Esophagus squamous epithelium (tissue), 5 donors: ENCODE measurements at places on chromosomes 2 and 18. TPM values are rescaled to one million over a fixed set of nuclear protein-coding genes. Genes with fewer than 3 reads are reported as not detected.

GRCh38 chr2:32977228-32977758, 30.5 kb downstream of the LTBP1 start:
- peaks cover 13% of the 10 kb centered on the region for H3K4me1 ChIP-seq
- DNase-seq = no peak
- peak overlapping the region; percentile 7 for H3K4me3 ChIP-seq
- H3K27me3 ChIP-seq = no peaks in the 10 kb centered on the region

GRCh38 chr2:123002660-123003248, 1022.3 kb upstream of the CNTNAP5 start:
- H3K36me3 ChIP-seq = no peaks in the 10 kb centered on the region
- DNase-seq = no peak

DNA sequence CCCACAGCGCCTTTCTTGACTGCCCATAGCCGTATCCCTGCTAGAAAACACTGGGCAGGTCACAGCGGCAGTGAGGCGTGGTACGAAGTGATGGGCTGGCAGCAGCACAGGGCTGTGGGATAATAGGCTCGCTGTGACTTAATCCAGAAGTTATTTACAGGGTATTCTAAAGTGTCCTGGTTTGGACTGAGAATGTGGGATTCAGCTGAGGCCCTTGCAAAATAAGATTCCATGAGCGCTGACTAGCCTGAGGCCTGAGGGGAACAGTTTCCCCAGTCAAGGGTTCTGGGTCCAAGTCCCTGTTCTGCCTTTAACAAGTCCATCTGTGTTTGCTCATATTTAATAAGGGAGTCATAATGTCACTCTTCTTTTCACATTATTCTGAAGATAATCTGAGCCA, 34.6 kb downstream of the SETBP1 start:
- H3K4me3 ChIP-seq = no peak overlapping the region
- peaks cover 24% of the 10 kb centered on the region for H3K4me1 ChIP-seq
- H3K27me3 ChIP-seq = no peaks in the 10 kb centered on the region
- no peaks in the 10 kb centered on the region for H3K36me3 ChIP-seq

ARHGAP28 gene
- total RNA-seq = 2.6 TPM

BOLL gene
- total RNA-seq = not detected

- H3K27ac ChIP-seq = no peak overlapping the region
- H3K4me3 ChIP-seq = no peak overlapping the region
- no peaks in the 10 kb centered on the region for H3K27me3 ChIP-seq
Observed at GRCh38 chr2:39573276-39573675, 92.4 kb upstream of the TMEM178A start.

- H3K27me3 ChIP-seq = no peaks in the 10 kb centered on the region
- no peaks in the 10 kb centered on the region for H3K36me3 ChIP-seq
- peaks cover 93% of the 10 kb centered on the region for H3K4me1 ChIP-seq
- no peak for DNase-seq
Observed at GRCh38 chr18:70294471-70295191, 5.8 kb downstream of the SOCS6 start.

- peak overlapping the region; percentile 68 for H3K4me3 ChIP-seq
- H3K27ac ChIP-seq = peak overlapping the region; percentile 96
- H3K27me3 ChIP-seq = no peaks in the 10 kb centered on the region
- peaks cover 4% of the 10 kb centered on the region for H3K36me3 ChIP-seq
- DNase-seq = no peak
- H3K4me1 ChIP-seq = peaks cover 25% of the 10 kb centered on the region
Observed at GRCh38 chr2:218569661-218570500, 1.2 kb downstream of the CNOT9 start.

CFAP210 gene
- not detected for total RNA-seq

CNDP1 gene
- not detected for total RNA-seq

DNA sequence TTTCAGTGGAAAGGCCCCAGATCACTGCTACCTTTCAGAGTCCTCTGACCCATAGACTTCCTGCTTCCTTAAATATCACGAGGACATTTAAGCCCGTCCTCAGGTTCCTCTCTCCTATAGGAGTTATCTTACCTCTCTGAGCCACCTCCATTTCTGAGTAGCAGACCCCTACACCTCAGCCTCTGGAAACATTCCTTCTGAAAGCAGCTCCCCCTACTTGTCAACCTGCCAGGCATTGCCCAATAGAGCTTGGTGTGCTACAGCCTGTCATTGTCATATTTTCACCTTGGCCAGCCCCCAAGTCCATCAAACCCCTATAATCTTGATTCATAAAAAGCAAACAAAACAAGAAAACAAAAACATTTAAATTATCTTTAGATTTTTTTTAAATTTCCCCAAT, 717.9 kb upstream of the SLC8A1 start:
- H3K27ac ChIP-seq = no peak overlapping the region
- H3K36me3 ChIP-seq = no peaks in the 10 kb centered on the region
- H3K4me3 ChIP-seq = no peak overlapping the region
- no peaks in the 10 kb centered on the region for H3K4me1 ChIP-seq

- H3K27me3 ChIP-seq = no peaks in the 10 kb centered on the region
- no peak overlapping the region for H3K27ac ChIP-seq
- no peaks in the 10 kb centered on the region for H3K36me3 ChIP-seq
Observed at GRCh38 chr2:206105541-206105940, 19.6 kb upstream of the INO80D start.

GRCh38 chr18:813172-814071, 1.4 kb upstream of the YES1 start:
- H3K4me3 ChIP-seq = peak overlapping the region; percentile 93
- H3K4me1 ChIP-seq = peaks cover 39% of the 10 kb centered on the region
- H3K27ac ChIP-seq = peak overlapping the region; percentile 93
- no peaks in the 10 kb centered on the region for H3K27me3 ChIP-seq
- no peaks in the 10 kb centered on the region for H3K36me3 ChIP-seq

PDCD1 gene
- total RNA-seq = 2.5 TPM

- no peaks in the 10 kb centered on the region for H3K27me3 ChIP-seq
- no peak overlapping the region for H3K4me3 ChIP-seq
- peak overlapping the region; percentile 14 for H3K27ac ChIP-seq
Observed at GRCh38 chr2:86068136-86068588, 37.5 kb downstream of the POLR1A start.

DNA sequence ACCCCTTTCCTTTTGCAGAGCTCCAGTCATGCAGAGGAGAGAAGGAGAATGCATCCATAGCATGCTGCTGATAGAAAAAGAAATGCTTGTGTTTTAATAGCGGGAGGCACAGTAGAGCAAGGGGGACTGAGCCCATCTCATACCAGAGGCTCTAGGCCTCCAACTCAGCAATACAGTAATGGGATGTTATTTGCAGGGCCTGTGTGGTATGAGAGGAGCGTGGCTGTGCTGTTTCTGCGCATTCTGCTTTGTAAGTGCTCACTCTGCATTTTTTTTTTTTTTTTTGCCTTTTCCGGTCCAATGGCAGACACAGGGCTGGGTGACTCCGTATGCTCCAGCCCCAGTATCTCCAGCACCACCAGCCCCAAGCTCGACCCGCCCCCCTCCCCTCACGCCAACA, 200.0 kb downstream of the GBX2 start:
- H3K27me3 ChIP-seq = no peaks in the 10 kb centered on the region
- no peaks in the 10 kb centered on the region for H3K4me1 ChIP-seq
- peaks cover 5% of the 10 kb centered on the region for H3K36me3 ChIP-seq
- no peak for DNase-seq

DNA sequence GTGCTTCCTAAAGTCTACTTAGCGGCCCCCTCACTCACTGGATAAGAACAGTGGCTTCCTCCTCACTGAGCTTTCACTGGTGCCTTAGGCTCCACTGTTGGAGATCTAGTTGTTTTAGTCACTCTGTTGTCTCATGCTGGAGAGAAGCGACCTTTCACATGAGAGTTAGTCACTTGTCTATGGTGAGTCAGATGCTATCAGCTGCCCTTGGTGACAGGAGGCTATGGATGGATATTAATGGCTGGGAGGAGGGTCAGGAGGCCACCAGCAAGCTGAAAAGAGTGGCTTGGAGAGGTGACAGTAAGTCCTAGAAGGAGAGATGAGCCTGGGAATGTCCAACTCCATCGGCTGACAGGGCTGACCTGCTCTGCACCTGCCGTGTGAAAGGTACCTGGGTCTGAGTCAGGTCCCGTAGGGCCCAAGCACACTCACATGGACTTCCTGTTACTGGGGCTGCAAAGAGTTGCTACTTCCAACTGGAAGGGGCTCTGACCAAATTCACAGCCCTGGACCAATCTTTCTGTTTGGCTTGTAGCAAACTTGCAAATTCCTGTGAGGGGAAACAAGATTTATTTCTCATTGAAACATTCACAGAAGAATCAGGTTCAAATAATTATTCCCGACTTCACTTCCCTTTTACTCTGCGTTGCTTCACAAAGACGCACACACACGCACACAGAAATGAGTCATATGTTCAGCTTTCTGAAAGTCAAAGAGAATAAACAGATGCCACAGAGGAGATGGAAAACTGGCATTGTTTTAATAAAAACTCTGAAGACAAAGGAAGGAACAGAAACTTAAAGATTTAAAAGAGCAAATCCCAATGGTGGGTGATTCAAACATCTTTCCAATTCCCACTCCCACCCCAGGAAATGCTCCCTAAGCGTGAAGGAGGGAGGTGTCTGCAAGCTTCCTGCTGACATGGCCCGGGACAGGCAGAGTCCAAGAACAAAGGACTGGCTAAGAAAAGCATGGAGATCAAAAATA, 203.5 kb upstream of the TWIST2 start:
- H3K27ac ChIP-seq = peak overlapping the region; percentile 70
- no peak for DNase-seq
- H3K36me3 ChIP-seq = no peaks in the 10 kb centered on the region
- no peak overlapping the region for H3K4me3 ChIP-seq

DNA sequence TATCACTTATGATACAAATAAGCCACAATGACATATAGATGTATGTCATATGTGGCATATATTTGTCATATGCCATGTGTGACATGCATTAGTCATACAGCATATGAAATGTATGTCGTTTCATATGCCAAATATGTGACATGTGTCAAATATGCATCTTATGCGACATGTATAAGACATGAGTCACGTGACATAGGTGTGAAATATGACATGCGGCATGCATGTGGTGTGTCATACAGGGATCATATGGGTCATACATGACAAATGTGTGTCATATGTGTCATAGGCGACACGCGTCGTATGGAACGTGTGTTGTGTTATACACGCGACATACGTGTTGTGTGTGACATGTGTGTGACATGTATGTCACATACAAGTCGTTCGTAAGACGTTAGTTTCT, 2154.0 kb upstream of the PIK3C3 start:
- H3K36me3 ChIP-seq = no peaks in the 10 kb centered on the region
- H3K4me3 ChIP-seq = no peak overlapping the region
- peaks cover 12% of the 10 kb centered on the region for H3K4me1 ChIP-seq
- no peaks in the 10 kb centered on the region for H3K27me3 ChIP-seq
- H3K27ac ChIP-seq = no peak overlapping the region

DNA sequence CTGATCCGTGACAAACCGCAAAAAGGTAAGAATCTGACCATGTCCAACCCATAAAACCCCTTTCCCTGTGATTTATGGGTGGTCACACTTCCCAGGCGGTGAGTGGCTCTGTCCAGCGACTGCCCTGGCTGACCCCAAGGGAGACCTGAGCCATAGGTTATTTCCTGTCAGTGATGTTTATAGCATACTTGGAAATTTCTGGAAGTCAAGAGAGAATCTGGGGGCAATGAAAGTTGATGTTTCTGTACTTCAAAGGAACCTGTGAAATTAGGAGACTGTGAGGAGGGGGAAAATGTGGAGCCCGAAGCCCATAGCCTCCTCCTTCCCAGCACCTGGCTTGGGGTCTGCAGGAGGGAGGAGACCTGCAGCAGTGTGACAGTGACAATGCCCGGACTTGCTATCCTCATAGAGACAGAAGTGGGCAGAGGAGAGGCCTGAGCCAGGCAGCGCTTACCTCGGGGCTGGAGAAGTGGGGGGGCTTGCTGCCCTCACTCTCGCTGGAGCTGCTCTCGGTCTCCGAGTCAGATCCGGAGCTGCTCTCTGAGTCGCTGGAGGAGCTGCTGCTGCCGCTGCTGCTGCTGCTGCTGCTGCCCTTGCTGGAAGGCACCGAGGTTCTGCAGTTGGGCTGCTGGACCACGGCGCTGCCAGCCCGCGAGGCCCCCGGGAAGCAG, 111.3 kb upstream of the REV1 start:
- H3K27ac ChIP-seq = no peak overlapping the region
- H3K4me3 ChIP-seq = no peak overlapping the region
- DNase-seq = no peak
- no peaks in the 10 kb centered on the region for H3K4me1 ChIP-seq
- H3K36me3 ChIP-seq = no peaks in the 10 kb centered on the region

RTP5 gene
- 0.19 TPM for total RNA-seq

- no peak for DNase-seq
- H3K27ac ChIP-seq = no peak overlapping the region
Observed at GRCh38 chr2:196440413-196440812, 199.1 kb upstream of the CCDC150 start.

DNA sequence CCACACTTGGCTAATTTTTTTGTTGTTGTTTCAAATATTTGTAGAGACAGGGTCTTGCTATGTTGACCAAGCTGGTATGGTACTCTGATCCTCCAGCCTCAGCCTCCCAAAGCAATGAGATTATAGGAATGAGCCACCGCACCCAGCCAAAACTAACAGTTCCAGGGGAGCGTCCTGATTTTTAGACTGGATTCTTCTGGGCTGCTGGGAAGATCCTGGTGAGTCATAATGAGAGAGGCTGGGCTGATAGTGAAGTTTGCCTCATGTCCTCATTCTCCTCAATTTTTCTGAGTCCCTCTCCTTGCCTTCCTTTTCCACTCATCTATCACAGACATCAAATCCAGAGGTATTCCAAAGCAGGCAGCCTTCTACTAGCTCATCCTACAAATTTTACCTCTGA, 81.3 kb downstream of the VSNL1 start:
- H3K4me3 ChIP-seq = no peak overlapping the region
- DNase-seq = no peak
- peak overlapping the region; percentile 83 for H3K27ac ChIP-seq

GRCh38 chr18:10047237-10047636, 133.4 kb downstream of the VAPA start:
- no peaks in the 10 kb centered on the region for H3K27me3 ChIP-seq
- H3K36me3 ChIP-seq = no peaks in the 10 kb centered on the region
- no peak overlapping the region for H3K4me3 ChIP-seq
- H3K27ac ChIP-seq = no peak overlapping the region
- DNase-seq = no peak

IL36B gene
- total RNA-seq = 1.7 TPM

RMND5A gene
- 65.4 TPM for total RNA-seq

ROCK1 gene
- 58.2 TPM for total RNA-seq

GRCh38 chr2:32559136-32559535, 68.7 kb upstream of the TTC27 start:
- H3K4me1 ChIP-seq = no peaks in the 10 kb centered on the region
- no peak overlapping the region for H3K4me3 ChIP-seq
- no peaks in the 10 kb centered on the region for H3K27me3 ChIP-seq
- H3K27ac ChIP-seq = no peak overlapping the region
